Progenitor cell of endocrine pancreas (in vitro differentiated cells): ENCODE measurements at places on chromosomes 1 and 21.

GRCh38 chr1:36024847-36025246, 59.0 kb upstream of the TEKT2 start:
- H3K27ac ChIP-seq: no peak overlapping the region
- DNase-seq: no peak
- H3K4me3 ChIP-seq: no peak overlapping the region
- H3K4me1 ChIP-seq: no peaks in the 10 kb centered on the region

GRCh38 chr1:93995837-93996536, 86.8 kb upstream of the GCLM start:
- no peak for DNase-seq
- H3K27ac ChIP-seq: no peak overlapping the region
- H3K4me3 ChIP-seq: no peak overlapping the region
- H3K27me3 ChIP-seq: peaks cover 27% of the 10 kb centered on the region
- H3K4me1 ChIP-seq: peaks cover 5% of the 10 kb centered on the region
- no peaks in the 10 kb centered on the region for H3K36me3 ChIP-seq

GRCh38 chr1:73472810-73473209, 725.2 kb downstream of the LRRIQ3 start:
- H3K4me1 ChIP-seq: no peaks in the 10 kb centered on the region
- H3K27me3 ChIP-seq: no peaks in the 10 kb centered on the region
- H3K36me3 ChIP-seq: no peaks in the 10 kb centered on the region
- DNase-seq: no peak
- H3K4me3 ChIP-seq: no peak overlapping the region
- no peak overlapping the region for H3K27ac ChIP-seq

DNA sequence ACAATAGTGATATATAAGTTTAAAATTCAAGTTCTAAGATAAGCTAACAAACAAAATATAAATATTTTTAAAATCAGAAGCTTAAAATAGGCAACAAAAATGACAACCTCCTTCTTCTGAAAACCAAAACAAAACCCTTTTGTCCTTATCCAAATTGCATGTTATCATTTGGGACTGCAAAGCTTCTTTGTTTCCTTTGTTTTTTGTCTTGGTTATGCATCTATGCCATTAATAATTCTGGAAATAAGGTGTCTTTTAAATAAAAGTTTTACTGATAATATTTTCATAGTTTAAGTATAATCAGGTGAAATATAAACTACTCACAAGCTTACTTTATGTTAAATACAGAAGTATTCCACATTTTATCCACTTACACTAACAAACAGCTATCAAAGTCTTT, 20.5 kb downstream of the ADSS2 start:
- peaks cover 4% of the 10 kb centered on the region for H3K4me1 ChIP-seq
- H3K27me3 ChIP-seq: peaks cover 13% of the 10 kb centered on the region
- no peak overlapping the region for H3K4me3 ChIP-seq
- H3K36me3 ChIP-seq: peaks cover 10% of the 10 kb centered on the region
- no peak overlapping the region for H3K27ac ChIP-seq

GRCh38 chr1:160520582-160520981, 2.5 kb downstream of the SLAMF6 start:
- H3K36me3 ChIP-seq: peaks cover 6% of the 10 kb centered on the region
- H3K4me1 ChIP-seq: no peaks in the 10 kb centered on the region
- no peaks in the 10 kb centered on the region for H3K27me3 ChIP-seq
- no peak for DNase-seq
- no peak overlapping the region for H3K27ac ChIP-seq
- no peak overlapping the region for H3K4me3 ChIP-seq

- H3K36me3 ChIP-seq: no peaks in the 10 kb centered on the region
- H3K27me3 ChIP-seq: peaks cover 56% of the 10 kb centered on the region
- peaks cover 8% of the 10 kb centered on the region for H3K4me1 ChIP-seq
Measured at GRCh38 chr21:42223826-42224575, 5.1 kb downstream of the ABCG1 start.

GRCh38 chr1:2481885-2482284, 5.8 kb downstream of the PLCH2 start:
- no peak overlapping the region for H3K27ac ChIP-seq
- no peaks in the 10 kb centered on the region for H3K4me1 ChIP-seq
- H3K36me3 ChIP-seq: no peaks in the 10 kb centered on the region
- H3K4me3 ChIP-seq: no peak overlapping the region
- DNase-seq: no peak
- peaks cover 4% of the 10 kb centered on the region for H3K27me3 ChIP-seq

DNA sequence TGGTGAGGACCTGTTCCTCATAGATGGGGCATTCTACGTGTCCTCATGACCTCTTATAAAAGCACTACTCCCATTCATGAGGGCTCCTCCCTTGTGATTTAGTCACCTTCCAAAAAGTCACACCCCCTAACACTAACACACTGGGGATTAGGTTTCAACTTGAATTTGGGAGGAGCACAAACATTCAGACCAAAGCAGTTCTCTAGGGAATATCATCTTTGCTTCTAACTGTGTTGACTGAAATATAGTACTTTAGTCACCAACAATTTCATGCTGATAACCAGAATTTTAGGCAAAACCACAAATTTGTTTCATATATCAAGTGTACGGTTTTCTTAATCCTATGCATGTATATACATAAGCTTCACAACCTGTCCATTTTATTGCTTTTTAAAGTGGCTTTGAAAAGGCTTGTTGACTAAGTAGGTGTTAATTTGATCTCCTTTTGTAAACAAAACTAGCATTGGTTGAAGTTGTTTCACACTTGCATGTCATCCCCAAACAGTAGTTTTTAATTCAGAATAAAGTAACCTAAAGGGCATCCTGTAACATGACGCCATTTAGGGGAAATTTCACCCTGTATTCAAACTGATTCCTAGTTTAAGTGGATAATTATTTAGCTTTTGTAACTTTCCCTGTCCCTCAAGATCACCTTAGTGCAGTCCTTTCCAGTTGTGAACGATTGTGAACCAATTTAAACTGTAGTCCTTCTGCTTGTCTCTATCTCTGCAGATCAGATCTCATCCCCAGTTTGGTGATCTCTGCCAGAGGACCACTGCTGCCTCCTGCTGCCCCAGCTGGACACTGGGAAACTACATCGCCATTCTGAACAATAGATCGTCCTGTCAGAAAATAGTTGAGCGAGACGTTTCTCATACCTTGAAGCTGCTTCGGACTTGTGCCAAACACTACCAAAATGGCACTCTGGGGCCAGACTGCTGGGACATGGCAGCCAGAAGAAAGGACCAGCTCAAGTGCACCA, 141.1 kb downstream of the TLR5 start:
- no peak overlapping the region for H3K4me3 ChIP-seq
- no peak overlapping the region for H3K27ac ChIP-seq
- H3K27me3 ChIP-seq: no peaks in the 10 kb centered on the region
- no peak for DNase-seq
- peaks cover 6% of the 10 kb centered on the region for H3K4me1 ChIP-seq
- H3K36me3 ChIP-seq: peaks cover 18% of the 10 kb centered on the region

DNA sequence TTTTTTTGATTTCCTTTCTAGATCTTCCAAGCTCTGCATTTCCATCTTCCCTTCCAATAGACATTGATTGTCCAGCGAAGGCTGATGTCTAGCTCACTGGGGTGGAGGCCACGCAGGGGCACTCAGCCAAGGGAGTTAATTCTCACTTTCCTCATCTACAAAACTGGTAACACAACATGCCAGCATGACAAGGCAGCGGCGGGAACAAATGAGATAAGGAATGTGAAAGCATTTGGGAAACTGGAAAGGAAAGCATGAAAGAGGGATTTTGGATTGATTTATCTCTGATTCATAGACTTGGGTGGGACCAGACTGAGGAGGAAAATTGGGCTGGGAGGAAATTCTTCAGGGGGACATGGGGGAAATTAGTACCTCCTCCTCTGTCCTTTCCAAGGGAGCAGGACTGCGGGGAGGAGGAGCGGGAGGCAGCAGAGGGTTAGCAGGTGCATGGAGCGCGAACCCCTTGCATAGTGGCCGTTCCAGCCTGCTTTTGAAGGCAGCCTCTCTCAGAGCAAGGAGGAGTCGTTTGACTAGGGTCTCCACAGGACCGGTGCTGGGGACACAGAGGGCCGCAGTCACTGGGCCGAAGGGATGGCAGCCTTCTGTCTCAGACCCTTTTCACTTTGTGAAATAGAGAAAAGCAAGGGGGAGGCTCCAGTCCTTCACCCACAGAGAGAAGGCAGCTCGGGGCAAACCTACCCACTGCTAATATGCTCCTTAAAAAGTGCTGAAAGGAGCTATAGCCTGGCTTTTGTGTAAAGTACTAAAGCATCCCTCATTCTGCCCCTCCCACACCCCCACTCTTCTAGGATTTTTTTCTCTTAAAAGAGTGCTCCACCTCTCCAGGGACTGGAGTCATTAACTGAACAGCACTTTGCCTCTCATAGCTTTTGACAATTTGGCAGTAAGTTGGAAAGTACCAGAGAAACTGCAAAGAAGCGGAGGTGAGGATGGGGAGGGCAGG, 89.2 kb downstream of the PLXNA2 start:
- peak overlapping the region; percentile 36 for H3K27ac ChIP-seq
- no peak for DNase-seq
- no peak overlapping the region for H3K4me3 ChIP-seq
- H3K4me1 ChIP-seq: peaks cover 31% of the 10 kb centered on the region

GRCh38 chr1:17265162-17265561, 16.3 kb downstream of the PADI3 start:
- H3K4me1 ChIP-seq: no peaks in the 10 kb centered on the region
- H3K4me3 ChIP-seq: no peak overlapping the region

GRCh38 chr1:112247036-112247597, 148.9 kb upstream of the CTTNBP2NL start:
- no peak overlapping the region for H3K4me3 ChIP-seq
- no peak for DNase-seq
- peak overlapping the region; percentile 41 for H3K27ac ChIP-seq
- peaks cover 11% of the 10 kb centered on the region for H3K4me1 ChIP-seq

DNA sequence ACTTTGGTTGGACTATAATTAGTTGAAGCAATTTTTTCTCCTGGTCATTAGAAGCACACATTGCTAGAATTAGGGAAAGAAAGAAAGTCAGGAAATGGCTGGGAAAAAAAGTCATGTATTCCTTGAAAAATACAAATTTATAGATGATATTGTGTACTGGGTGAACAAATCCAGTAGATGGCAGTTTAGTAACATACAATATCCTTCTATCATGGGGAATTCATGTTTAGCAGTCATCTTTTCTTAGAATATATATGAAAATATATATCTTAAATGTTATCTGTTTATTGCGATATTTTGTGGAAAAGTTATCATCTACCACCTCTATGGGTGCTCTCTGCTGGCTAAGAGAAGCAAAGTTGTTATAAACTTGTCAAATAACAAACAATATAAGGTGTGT, 13.1 kb upstream of the ZRANB2 start:
- H3K4me3 ChIP-seq: no peak overlapping the region
- H3K27ac ChIP-seq: no peak overlapping the region
- DNase-seq: no peak
- H3K4me1 ChIP-seq: no peaks in the 10 kb centered on the region

- no peak overlapping the region for H3K27ac ChIP-seq
- no peaks in the 10 kb centered on the region for H3K27me3 ChIP-seq
- H3K4me3 ChIP-seq: no peak overlapping the region
Measured at GRCh38 chr1:92409946-92410549, 76.7 kb downstream of the GFI1 start.

DNA sequence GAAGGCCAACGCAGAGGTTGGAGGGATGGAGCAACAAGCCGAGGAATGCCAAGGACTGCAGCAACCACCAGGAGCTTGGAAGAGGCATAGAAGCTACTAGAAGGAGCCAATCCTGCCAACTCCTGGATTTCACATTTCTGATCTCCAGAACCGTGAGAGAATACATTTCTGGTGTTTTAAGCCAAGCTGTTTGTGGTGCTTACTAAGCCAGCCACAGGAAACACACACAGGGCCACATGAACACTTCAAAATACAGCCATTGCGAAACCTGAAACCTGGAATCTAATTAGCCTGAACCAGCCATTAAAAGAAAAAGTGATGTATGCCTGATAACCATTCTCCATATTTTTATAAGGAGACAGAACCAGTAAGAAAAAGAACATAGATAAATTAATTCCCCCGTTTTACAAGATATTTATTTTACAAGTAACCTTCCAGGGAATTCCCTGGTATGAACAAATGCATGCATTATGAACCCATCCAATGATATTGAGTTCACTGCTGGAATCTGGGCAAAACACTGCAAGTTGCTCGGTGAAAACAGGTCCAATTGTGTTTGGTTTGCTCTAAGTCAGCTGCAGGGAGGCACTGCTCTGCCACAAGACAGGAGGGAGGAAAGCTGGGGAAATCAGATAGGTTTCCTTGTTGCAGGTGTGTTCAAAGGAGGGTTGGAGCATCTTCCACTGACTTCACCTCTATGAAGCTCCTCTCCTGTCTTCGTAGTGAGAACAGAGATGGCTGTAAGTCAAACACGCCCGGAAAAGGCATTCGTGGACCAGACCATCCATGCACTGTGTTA, 70.2 kb downstream of the ETS2 start:
- H3K4me3 ChIP-seq: no peak overlapping the region
- no peaks in the 10 kb centered on the region for H3K27me3 ChIP-seq
- no peak for DNase-seq

DNA sequence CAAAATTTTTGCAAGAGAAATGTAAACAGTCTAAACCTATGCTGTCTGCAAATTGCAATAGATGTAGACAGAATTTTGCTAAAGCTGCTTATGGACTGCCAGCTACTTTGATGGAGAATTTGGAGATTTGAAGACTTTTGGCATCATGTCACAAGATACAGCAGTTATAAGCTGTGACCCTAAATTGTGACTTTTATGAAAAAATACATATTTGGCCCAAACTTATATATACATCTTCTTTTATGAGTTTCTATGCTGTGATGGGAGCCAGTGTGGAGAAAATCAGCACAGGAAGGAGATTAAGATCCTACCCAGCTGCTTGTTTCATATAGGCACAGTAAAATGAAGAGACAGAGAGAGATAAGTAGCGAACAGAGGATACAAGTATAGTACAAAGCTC, 1595.4 kb downstream of the PLA2G4A start:
- DNase-seq: no peak
- peaks cover 3% of the 10 kb centered on the region for H3K4me1 ChIP-seq
- H3K36me3 ChIP-seq: no peaks in the 10 kb centered on the region
- H3K27ac ChIP-seq: no peak overlapping the region
- H3K27me3 ChIP-seq: no peaks in the 10 kb centered on the region
- no peak overlapping the region for H3K4me3 ChIP-seq

GRCh38 chr1:217620814-217621213, 10.1 kb downstream of the GPATCH2 start:
- no peak overlapping the region for H3K4me3 ChIP-seq
- peak overlapping the region; percentile 23 for H3K27ac ChIP-seq
- H3K4me1 ChIP-seq: peaks cover 13% of the 10 kb centered on the region
- H3K27me3 ChIP-seq: no peaks in the 10 kb centered on the region
